ENCODE measurements at places on chromosomes 7 and 10.

DNA sequence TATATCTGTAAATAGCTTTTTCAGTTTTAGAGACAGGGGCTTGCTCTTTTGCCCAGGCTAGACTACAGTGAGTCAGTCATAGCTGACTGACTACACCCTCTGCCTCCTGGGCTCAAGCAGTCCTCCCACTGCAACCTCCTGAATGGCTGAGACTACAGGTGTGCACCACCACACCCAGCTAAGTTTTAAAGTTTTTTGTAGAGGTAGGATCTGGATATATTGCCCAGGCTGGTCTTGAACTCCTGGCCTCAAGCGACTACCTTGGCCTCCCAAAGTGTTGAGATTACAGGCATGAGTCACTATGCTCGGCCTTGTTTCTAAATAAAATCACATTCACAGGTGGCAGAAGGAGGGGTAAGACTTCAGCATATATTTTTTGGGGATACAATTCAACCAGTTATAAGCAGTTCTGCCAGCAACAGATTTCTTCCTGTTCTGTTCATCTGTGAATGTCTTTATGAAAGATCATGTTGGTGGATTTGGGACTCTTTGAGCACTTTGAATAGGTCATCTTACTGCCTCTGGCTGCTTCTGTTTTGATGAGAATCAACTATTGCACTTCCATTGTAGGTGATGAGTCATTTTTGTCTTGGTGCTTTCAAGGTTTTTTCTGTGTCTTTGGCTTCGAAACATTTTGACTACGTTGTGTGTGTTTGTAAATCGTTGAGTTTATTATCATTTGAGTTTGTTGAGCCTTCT lies 15.7 kb downstream of the RBM33 start:
- no peak for DNase-seq

GRCh38 chr10:33681595-33681994 lies 347.1 kb upstream of the NRP1 start:
- DNase-seq = no peak

DNA sequence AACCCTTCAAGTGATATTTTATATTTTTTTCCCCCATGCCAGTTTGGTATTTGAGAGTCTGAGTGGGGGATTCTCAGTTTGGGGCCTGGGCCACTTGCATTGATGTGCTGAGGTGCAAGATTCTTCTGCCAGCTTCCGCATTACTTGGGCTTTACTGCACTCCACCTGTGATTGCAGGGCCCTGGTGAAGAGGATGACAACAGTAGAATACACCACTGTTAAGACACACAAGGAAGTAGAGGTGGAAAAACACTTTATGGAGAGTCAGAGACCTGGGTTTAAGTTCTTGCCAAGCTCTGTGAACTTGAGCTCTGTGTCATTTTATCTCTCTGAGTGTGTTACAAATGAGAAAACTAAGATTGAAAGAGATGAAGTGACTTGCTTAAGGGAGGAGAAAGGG lies 209.4 kb downstream of the LRMDA start:
- no peak for DNase-seq

GRCh38 chr7:22039670-22040069 lies 94.0 kb upstream of the CDCA7L start:
- no peak for DNase-seq

GRCh38 chr7:158946329-158946728 lies 90.0 kb downstream of the DYNC2I1 start:
- no peak for DNase-seq

- no peak for DNase-seq
Measured at GRCh38 chr10:53025172-53025711, 252.7 kb upstream of the MBL2 start.

DNA sequence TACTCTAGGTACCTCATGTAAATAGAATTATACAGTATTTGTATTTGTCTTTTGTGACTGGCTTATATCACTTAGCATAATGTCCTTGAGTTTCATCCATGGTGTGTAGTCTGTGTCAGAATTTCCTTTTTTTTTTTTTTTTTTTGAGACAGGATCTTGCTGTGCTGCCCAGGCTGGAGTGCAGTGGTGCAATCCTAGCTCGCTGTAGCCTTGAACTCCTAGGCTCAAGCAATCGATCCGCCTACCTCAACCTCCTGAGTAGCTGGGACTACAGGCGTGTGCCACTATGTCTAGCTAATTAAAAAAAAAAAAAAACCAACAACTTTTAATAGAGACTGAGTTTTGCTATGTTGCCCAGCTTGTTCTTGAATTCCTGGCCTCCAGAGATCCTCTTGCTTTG lies 89.8 kb upstream of the PODXL start:
- DNase-seq = no peak

- no peak for DNase-seq
Measured at GRCh38 chr7:29449569-29450260, 113.9 kb upstream of the PRR15 start.

DNA sequence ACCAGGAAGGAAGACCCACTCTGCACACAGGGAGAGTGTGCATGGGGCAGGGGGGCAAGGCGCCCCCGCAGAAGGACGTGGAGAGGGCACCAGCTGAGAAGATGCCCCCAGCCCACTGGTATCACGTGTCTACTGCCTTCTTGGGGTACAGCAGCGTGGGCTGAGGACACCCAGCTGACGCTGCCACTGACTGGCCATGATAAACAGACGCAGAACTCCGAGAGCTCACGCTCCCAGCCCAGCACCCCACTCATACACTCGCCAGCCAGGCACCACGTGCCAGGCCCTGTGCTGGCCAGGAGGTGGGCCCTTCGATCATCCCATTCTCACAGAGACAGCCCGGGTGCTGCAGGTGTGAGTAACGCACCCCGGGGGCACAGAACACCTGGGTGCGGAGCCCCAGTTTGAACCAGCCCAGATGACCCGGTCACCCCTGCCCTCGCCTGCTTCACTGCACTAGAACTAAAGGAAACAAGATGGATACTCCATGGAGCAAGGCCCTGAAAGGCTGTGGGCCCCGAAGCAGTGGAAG lies 199.8 kb downstream of the MAD1L1 start:
- DNase-seq = no peak

GRCh38 chr10:33258967-33259366 lies 75.5 kb downstream of the NRP1 start:
- DNase-seq = no peak

- no peak for DNase-seq
Measured at GRCh38 chr7:100584683-100585510, 1.0 kb downstream of the LRCH4 start.

Measured in activated T-cell treated with anti-CD3 and anti-CD28 coated beads, Interleukin-2, amount 50 U/mL, for 1 hour (primary cell).